Spinal cord (tissue), 10 donors: ENCODE measurements at places on chromosomes 4 and X.

DNA sequence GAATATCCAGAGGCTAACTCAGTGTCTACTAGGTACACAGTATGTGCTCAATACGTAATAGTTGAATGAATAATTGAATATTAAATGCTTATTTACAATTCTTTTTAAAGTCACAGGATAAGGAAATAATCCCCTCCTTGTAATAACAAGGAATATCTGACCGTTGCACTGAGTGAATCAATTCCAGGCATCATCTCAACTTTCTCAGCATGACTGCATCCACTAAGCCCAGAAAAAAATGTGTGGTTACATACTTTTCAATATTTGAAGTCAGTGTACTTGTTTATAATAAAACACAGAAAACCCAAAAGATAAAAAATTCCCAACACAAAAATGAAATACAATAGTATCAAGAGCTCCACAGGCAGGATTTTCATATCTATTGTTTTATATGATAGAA is 105.4 kb downstream of the TMEM144 start:
- no peak for DNase-seq

DNA sequence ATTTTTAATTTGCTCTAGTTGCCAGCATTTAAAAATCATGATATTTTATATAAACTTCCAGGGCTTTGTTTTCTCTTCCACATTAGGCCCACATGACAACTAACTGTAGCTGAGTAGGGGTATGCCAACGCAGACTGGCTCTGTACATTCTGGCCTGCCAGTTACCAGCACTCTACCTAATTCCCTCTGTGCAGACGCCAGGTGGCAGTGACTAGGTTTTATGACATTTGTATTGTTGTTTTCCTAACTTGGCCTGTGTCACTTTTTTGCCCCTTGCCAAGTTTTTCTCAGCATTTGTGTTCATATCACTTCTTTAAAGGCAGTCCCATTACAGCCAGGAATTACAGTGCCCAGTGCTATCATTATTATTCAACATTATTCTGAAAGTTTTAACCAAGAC is 347.5 kb downstream of the NKX6-1 start:
- no peak for DNase-seq

DNA sequence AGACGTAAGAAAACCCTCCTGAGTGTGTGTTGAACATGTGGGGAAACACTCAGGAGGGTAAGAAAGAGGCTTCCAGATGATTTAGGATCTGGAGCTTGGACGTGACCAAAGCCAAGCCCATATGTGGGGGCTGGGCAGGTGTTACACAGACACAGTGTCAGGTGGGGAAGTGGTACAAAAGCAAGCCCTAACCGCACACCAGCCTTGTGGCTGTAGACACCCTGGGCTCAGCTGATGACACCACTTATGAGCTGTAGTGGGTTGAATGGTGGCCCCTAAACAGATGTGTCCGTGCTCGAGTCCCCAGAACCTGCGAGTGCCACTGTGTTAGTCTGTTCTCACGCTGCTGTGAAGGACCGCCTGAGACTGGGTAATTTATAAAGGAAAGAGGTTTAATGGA is 25.0 kb upstream of the NSG1 start:
- DNase-seq = no peak

- peak; percentile 5 for DNase-seq
Observed at GRCh38 chrX:50099331-50099730, 101.5 kb downstream of the AKAP4 start.

DNA sequence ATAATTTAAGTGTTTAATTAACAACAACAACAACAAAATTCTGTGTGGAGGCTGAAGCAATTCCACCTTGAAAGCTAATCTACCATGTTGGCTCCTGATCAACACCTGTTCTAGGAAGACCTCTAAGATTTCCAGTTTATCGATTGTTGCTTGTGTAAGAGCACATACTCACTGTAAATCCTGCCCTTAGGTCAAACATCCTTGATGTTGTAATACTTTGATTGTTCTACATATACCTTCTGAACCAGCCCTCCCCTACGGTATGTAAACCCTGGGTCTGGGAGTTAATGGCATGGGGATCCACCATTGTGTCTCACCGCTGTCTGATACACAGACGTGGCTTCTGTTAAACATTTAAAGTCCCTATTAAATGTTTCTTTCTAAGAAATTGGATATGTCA is 73.2 kb downstream of the RASL11B start:
- no peak for DNase-seq

GRCh38 chr4:103405415-103405814 is 207.3 kb upstream of the CENPE start:
- no peak for DNase-seq

DNA sequence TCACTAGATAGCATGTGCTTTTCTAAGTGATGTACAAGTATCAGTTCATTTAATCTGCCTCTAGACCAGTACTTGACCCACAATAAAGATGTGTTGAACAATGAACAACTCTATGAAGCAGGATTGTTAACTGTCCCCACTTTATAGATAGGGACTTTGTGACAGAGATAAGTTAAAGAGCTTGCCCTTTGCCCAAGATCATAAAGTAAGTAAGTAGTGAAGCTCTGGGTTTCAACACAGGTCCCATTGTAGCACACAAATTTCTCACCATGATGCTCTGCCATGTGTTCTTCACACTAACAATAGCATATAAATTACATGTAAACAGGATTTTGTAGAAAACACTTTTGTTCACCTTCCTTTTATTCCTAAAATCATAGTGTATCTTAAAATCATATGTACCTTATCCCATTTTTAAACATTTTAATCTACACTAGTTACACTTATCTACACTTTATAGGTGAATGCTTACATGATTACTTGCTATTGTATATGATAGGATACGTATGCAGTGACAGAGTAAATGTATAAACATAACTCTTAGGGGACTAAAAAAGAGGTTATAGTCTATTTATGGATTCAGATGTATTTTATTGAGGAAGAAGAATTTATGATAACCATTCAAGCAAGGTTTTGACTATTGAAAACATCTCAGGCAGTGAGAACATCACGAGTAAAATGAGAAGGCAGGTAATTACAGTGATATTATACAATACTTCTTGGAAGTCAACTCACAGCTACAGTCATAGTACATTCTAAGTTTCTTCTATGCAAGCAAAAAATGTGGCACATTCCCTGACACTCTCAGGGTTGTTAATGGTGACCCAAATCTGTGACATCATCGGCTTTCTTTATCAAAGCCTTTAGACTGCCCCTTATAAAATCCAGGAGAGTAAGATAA is 2275.1 kb downstream of the PCDH7 start:
- DNase-seq = no peak

DNA sequence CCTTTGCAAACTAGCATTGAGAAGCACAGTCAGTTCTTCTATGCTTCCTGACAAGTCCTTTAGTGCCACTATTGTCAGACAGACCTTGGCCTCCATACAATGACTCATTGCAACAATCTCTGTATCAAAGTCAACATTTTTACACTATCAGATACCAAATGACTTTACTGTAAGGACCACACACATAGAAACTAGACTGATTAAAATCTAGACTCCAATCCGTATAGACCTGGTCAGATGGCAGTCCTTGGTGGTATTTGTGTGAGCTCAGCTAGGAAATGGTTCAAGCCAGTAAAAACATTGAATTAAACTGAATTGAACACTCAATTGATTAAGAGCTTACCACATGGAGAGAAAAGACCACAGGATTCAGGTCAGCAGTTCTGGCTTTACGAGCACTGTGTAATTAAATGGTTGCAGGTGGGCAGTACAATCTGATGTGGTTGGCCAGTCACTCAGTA is 549.8 kb upstream of the LCORL start:
- no peak for DNase-seq

DNA sequence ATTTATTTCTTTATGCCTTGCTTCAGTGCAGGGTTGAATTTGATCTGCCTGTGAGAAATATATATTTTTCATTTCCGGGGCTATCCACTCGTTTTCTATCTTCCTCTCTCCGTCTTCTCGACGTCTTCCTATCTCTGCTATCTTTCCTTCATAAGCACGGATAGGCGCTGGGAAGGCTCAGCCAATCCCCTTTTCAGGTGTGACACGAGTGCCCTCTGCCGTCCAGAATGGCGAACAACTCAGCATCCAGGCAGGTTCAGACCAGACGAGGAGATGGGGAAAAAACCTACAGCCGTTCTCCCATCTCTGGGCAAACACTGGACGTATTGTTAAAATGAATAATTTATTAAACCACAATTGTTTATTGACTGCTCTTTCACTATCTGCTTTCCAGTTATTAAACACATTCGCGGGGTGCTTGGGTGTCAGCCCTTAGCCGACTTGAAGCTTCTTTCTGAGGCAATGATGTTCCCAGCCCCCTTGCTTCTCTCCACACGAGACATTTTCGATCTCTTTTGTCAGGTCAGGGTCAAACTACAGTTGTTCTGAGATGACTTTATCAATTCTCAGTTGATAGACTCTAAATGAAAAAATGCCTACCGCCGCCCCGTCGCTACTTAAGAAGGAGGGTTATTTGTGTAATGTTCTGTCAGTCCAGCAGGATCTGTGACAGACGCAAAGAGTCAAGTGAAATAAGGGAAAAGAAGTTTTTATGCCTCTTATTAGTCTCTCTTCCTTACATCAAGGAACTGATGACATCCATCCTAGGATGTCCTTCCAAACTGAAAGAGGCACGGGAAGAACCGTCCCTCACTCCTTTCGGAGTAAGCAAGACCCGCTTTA is 96.3 kb upstream of the NOCT start:
- peak; percentile 84 for DNase-seq

- no peak for DNase-seq
Observed at GRCh38 chr4:159142241-159142640, 39.4 kb downstream of the RAPGEF2 start.

- peak; percentile 46 for DNase-seq
Observed at GRCh38 chrX:1657367-1658070, 42.7 kb downstream of the ASMT start.

DNA sequence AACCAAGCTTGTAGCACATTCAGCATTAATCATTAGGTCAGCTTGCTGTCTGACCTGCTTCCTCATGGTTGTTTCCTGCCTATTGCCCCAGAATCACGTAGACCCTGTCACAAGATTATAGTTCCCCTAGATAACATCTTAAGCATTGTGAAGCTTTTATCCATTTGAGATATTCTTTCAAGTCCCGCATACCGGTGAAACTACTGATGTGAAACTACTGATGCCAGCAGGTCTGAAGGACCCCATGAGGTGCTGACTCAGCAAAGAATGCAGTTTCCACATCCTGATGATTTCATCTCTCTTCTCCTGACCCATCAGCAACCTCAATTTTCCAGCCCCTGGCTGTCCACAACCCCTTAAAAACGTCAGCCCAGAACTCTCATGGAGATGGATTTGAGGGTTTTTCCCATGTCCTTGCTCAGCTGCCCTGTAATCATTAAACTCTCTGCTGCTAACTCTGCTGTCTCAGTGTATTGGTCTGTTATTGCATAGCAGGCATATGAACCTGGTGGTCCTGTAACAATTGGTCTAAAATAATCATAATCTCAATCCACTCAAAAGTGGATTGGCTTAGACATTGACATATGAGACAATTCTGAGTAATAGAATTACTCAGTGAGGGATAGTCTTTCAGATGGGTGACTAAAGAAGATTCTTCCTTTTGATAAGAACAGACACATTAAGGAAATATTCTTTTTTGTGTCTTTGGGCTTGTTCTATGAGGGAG is 26.3 kb upstream of the UBA6 start:
- DNase-seq = no peak

DNA sequence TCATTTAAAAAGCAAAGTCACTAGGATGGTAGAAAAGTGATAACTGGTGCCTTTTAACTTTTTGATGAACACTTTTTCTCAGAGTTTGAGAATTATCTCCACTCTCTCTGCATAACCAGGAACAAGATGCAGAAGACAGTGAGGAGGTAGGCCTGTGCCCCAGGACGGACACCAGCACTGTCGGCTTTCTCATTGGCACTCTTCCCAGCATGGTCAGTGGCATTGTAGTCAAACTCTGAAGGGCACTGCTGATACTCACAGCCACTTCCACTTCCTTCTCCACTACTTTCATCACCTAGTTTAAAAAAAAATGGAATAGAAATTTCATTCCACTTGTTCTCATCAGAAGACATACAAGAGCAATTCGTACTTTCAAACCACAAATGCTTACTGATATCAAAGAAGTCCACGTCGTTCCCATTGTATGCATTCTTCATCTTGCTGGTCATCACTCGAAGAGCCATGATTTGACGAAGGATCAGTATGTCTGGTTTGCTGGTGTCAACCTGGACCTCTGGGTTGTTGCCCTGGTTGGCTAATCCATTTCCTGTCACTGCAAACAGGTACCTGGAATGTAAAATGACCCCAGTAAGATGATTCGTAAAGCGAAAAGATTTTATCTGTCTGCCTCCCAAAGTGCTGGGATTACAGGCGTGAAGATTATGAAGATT is 84.8 kb upstream of the TFDP3 start:
- DNase-seq = no peak

GRCh38 chr4:20412072-20412471 is 160.4 kb downstream of the SLIT2 start:
- no peak for DNase-seq

DNA sequence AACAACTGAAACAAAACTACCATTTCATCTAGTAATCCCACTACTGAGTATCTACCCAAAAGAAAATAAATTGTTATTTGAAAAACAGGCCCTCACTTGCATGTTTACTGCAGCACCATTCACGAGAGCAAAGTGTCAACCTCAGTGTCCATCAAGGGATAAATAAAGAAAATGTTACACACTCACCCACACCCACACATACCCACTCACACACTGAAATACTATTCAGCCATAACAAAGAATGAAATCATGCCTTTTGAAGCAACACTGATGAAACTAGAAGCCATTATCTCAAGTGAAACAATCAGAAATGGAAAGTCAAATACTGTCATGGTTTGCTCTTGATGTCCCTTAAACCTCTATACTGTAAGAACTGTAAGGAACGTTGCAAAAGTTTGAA is 44.8 kb upstream of the CLNK start:
- DNase-seq = no peak

GRCh38 chrX:8520178-8520577 is 55.5 kb downstream of the VCX3B start:
- DNase-seq = no peak

GRCh38 chr4:181951265-181951664 is 291.9 kb upstream of the TENM3 start:
- no peak for DNase-seq

DNA sequence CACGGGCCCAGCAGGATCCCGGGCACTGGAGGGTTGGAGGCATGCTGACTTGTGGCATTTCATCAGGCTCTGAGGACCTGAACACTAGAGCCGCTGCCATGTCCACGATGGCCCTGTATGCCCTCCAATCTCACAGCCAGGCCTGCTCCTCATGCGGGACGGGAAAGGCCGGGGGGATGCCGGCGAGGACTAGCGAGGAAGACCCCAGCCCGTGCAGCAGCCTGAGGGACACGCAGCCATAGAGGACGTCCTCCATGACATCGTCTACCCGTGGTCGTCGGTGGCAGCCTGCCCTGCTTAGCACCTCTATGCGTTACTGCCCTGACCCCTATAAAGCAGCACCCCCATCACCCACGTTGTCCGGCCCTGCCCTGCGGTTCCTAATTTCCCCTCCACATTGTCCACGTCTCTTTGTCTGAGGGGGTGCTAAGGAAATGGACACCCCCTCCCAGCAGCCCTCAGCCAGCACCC is 32.6 kb downstream of the HMX1 start:
- no peak for DNase-seq
